ENCODE measurements at places on chromosomes 5 and 9.
A peak's percentile ranks its signal among the peaks of the same experiment; 100 is the strongest.

DNA sequence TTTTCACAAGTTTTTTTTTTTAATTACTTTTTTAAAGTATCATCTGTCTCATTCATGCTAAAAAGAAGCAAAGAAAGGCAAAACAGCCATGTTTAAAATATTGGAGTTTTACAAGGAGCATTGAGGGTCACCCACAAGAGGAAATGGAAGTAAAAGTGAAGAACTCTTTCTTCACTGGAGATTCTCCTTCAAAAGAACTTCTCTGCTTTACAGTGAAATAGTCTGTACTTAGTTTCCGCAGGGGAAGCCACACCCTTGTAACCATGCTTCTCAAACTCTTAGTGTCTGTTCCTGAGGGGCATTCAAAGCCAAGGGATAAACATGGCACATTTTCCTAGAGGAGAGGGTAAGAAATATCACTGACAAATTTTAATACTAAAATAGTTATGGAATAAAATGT, 8.6 kb downstream of the C9orf72 start:
- no peak for DNase-seq

GRCh38 chr5:148793261-148793660, 33.1 kb upstream of the ADRB2 start:
- DNase-seq, result no peak

GRCh38 chr9:137085920-137086530, 760 bp upstream of the MAN1B1 start:
- peak; percentile 12 for DNase-seq

GRCh38 chr9:105503881-105504280, 54.0 kb upstream of the FKTN start:
- no peak for DNase-seq

- no peak for DNase-seq
Observed at GRCh38 chr9:14766299-14766698, 43.8 kb upstream of the CER1 start.

DNA sequence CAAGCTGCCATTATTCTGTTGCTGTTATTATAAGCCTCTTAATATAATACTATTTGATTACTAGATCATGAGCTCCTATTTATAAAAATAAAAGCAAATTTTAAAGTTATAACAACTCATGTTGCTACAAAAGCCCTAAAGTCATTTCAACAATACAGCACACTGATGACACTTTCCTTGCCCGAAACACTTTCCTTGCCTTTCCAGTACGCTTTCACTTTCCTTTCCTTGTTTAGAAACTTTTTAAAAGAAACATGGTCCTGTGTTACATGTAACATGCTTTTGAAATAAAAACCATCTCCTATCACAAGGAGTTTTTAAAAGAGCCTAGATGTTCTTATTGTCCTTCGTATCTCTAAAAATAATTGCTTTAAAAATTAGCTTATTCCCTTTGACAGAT, 688.4 kb downstream of the PTPRD start:
- DNase-seq, result no peak

DNA sequence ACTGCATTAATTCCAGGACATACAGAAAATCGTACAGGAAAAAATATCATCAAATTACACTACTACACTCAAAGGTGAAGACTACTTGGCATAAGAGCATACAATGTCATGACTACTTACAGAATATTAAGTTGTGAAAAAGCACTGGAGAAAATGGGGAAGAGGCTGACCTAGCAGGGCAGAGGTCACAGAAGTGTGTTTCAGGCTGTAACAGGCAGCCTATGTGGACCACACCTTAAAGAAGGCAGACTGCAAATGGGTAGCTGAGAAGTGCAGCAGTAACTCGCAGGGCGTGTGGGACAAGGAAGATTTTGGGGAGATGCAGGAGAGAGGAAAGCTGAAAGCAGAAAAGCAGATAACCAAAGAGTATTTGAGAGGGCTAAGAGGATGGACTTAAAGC, 167.0 kb upstream of the PIK3R1 start:
- no peak for DNase-seq

DNA sequence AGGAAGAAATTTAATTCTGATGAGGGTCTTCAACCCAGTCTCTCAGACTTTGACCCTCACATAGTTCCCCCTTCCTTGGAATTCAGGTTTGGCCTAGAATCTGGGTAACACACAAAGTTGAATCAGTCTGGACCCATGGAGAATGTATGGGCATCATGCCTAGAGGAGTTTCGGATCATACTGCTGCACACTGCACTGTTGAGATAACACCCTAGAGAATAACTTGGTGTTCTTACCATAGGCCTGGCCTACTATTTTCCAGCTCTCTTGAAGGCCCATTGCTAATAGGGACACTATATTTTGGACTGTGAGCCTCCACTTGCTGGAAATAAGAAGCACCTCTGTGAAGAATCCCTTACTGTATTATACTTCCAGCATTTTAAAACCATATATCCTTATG, 413.5 kb downstream of the PLK2 start:
- DNase-seq, result no peak
